ENCODE measurements at places on chromosomes 6 and 20. TPM values are rescaled to one million over a fixed set of nuclear protein-coding genes. Genes with fewer than 3 reads are reported as not detected.

GRCh38 chr6:47034926-47035325, 7.2 kb downstream of the ADGRF1 start:
- H3K4me1 ChIP-seq = peaks cover 9% of the 10 kb centered on the region
- no peaks in the 10 kb centered on the region for H3K27me3 ChIP-seq
- no peaks in the 10 kb centered on the region for H3K36me3 ChIP-seq
- H3K4me3 ChIP-seq = no peak overlapping the region
- DNase-seq = peak; percentile 50

DNA sequence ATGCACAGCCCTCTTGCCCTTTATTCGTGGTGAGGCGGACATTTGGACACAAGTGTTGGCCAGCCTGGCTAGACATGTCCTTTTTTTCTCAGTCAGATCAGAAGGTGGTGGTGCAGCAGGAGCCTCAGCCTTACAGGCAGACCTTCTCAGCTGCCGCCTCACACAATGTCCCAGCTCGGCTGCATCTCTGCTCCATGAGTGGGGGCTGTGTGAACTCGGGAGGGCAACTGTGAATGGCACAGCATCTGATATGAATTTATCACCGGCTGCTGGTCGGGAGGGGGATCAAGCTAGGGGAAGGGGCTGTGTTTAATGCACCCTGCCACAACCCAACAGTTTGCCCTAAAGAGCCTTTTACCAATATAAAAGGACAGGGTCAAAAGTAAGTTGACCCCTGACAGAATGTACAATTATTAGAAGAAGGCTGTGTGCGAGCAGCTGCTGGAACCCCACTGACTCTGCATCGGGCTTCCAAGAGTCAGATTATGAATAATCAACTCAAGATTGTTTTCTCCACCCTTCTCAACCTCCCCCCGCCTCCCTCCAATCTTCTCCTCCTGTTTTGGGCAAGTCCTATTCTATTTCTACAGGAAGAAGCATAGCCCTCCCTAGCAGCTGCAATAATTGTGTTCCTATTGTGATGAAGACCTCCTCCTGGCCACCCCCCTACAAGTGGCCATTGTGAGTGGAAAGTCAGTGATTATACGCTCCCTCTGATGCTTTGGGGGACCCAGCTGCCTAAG, 245.2 kb downstream of the PKHD1 start:
- H3K27ac ChIP-seq = no peak overlapping the region
- H3K36me3 ChIP-seq = no peaks in the 10 kb centered on the region
- H3K27me3 ChIP-seq = no peaks in the 10 kb centered on the region
- no peaks in the 10 kb centered on the region for H3K4me1 ChIP-seq
- no peak for DNase-seq

DNA sequence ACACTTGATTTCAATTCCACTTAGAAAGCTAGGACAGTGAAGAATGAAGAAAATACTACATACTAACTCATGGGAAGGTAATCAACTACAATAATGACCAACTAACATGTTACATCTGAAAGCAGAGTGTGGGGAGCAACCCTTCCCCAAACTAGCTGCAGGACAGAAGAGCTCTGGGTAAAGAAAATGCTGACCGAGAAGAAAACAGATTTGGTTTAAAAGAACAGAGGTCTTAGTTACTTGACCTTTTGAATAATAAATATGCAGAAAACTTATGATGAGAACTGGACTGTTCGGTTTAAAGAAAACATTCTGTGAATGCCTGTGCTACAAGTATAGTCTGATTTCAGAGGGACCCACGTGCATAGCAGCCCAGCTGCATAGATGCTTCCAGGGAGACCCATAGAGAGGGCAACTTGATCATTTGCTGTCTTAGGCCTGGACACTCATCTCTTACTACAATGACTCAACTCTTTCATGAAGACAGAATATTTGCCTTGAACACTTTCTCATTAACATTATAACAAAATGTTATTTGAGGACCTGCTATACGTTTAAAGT, 53.5 kb downstream of the RALGAPA2 start:
- no peak overlapping the region for H3K4me3 ChIP-seq
- H3K27me3 ChIP-seq = no peaks in the 10 kb centered on the region
- H3K27ac ChIP-seq = no peak overlapping the region

GRCh38 chr6:108163267-108163643, 2.6 kb upstream of the NR2E1 start:
- DNase-seq = peak; percentile 42
- H3K36me3 ChIP-seq = no peaks in the 10 kb centered on the region
- H3K4me3 ChIP-seq = no peak overlapping the region

- H3K27me3 ChIP-seq = no peaks in the 10 kb centered on the region
- no peaks in the 10 kb centered on the region for H3K4me1 ChIP-seq
- H3K4me3 ChIP-seq = no peak overlapping the region
- no peak for DNase-seq
- peaks cover 82% of the 10 kb centered on the region for H3K36me3 ChIP-seq
These were observed 66.6 kb downstream of the PRND start for GRCh38 chr20:4788314-4788713.

DNA sequence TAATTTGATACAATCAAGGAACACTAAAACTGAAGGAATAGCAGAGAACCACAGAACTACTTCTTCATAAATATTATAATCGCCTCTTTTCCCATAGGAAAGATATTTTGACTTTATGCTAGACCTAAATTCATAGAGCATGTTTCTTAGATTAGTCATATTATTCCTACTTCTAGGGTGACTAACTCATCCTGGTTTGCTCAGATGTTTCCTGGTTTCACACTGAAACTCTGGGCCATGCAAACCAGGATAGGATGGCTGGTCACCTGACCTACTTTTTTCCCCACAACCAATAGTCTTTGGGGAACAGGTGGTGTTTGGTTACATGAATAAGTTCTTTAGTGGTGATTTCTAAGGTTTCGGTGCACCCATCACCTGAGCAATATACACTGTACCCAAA, 42.8 kb downstream of the MMS22L start:
- H3K4me3 ChIP-seq = no peak overlapping the region
- no peaks in the 10 kb centered on the region for H3K4me1 ChIP-seq
- H3K27me3 ChIP-seq = no peaks in the 10 kb centered on the region
- H3K27ac ChIP-seq = no peak overlapping the region

- DNase-seq = no peak
- H3K4me3 ChIP-seq = no peak overlapping the region
- no peaks in the 10 kb centered on the region for H3K4me1 ChIP-seq
- no peaks in the 10 kb centered on the region for H3K27me3 ChIP-seq
- no peaks in the 10 kb centered on the region for H3K36me3 ChIP-seq
These were observed 230.1 kb upstream of the PRND start for GRCh38 chr20:4491643-4492042.

GRCh38 chr6:170445487-170445886, 107.6 kb downstream of the PSMB1 start:
- no peak overlapping the region for H3K4me3 ChIP-seq
- H3K27ac ChIP-seq = no peak overlapping the region
- no peaks in the 10 kb centered on the region for H3K27me3 ChIP-seq
- H3K36me3 ChIP-seq = no peaks in the 10 kb centered on the region

GRCh38 chr6:113147544-113147943, 709.6 kb upstream of the MARCKS start:
- no peak for DNase-seq
- no peaks in the 10 kb centered on the region for H3K27me3 ChIP-seq
- no peaks in the 10 kb centered on the region for H3K36me3 ChIP-seq
- H3K27ac ChIP-seq = no peak overlapping the region
- H3K4me3 ChIP-seq = no peak overlapping the region

- peak overlapping the region; percentile 45 for H3K27ac ChIP-seq
- no peaks in the 10 kb centered on the region for H3K27me3 ChIP-seq
- no peak overlapping the region for H3K4me3 ChIP-seq
- H3K4me1 ChIP-seq = peaks cover 11% of the 10 kb centered on the region
These were observed 14.2 kb downstream of the TXLNB start for GRCh38 chr6:139277587-139277986.

- peak overlapping the region; percentile 63 for H3K4me3 ChIP-seq
- H3K36me3 ChIP-seq = no peaks in the 10 kb centered on the region
- H3K27me3 ChIP-seq = no peaks in the 10 kb centered on the region
- peaks cover 24% of the 10 kb centered on the region for H3K4me1 ChIP-seq
- H3K27ac ChIP-seq = no peak overlapping the region
These were observed 209.6 kb downstream of the ERMARD start for GRCh38 chr6:169960886-169961611.

GRCh38 chr6:90885611-90886056, 298.8 kb upstream of the MAP3K7 start:
- H3K36me3 ChIP-seq = no peaks in the 10 kb centered on the region
- DNase-seq = no peak
- no peaks in the 10 kb centered on the region for H3K4me1 ChIP-seq
- H3K27me3 ChIP-seq = no peaks in the 10 kb centered on the region
- H3K27ac ChIP-seq = no peak overlapping the region

GRCh38 chr20:32562495-32562911, 22.6 kb downstream of the NOL4L start:
- no peak overlapping the region for H3K4me3 ChIP-seq
- no peaks in the 10 kb centered on the region for H3K27me3 ChIP-seq
- peaks cover 6% of the 10 kb centered on the region for H3K4me1 ChIP-seq
- no peak for DNase-seq
- no peak overlapping the region for H3K27ac ChIP-seq

DNA sequence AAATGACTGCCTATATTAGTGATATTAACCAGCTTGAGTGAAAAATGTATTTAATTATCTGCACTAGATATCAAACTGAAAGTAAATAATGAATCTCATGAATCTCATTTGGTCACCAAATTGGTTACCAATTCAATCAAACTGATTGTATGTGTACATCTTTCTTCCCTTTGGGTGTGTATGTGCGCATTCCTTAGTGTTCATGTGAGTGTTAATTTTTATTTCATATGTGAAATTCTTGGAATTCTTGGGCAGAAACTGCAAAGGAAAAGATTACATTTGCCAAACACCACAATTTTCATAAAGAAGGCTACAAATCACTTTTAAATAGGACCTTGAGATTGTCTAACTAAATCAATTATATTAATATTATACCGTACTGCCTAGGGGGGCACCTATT, 648.4 kb upstream of the MARCKS start:
- DNase-seq = no peak
- no peaks in the 10 kb centered on the region for H3K27me3 ChIP-seq
- no peaks in the 10 kb centered on the region for H3K4me1 ChIP-seq
- no peak overlapping the region for H3K4me3 ChIP-seq
- H3K36me3 ChIP-seq = no peaks in the 10 kb centered on the region
- no peak overlapping the region for H3K27ac ChIP-seq

NKAIN4 gene
- total RNA-seq = not detected

ENPP5 gene
- total RNA-seq = 3.8 TPM

MMP24 gene
- total RNA-seq = 1.3 TPM

MCHR2 gene
- total RNA-seq = not detected

MAPK13 gene
- 4.3 TPM for total RNA-seq

LGSN gene
- not detected for total RNA-seq

CDH4 gene
- 0.42 TPM for total RNA-seq

RFX6 gene
- total RNA-seq = not detected

RPP40 gene
- 7.9 TPM for total RNA-seq

DOK5 gene
- total RNA-seq = 0.75 TPM

LIME1 gene
- total RNA-seq = 15.4 TPM

C6orf141 gene
- total RNA-seq = 1.4 TPM
